ENCODE measurements at places on chromosomes 3 and 15.

- DNase-seq: peak; percentile 93
Observed at GRCh38 chr3:112042842-112043280, 8.3 kb downstream of the TMPRSS7 start.

DNA sequence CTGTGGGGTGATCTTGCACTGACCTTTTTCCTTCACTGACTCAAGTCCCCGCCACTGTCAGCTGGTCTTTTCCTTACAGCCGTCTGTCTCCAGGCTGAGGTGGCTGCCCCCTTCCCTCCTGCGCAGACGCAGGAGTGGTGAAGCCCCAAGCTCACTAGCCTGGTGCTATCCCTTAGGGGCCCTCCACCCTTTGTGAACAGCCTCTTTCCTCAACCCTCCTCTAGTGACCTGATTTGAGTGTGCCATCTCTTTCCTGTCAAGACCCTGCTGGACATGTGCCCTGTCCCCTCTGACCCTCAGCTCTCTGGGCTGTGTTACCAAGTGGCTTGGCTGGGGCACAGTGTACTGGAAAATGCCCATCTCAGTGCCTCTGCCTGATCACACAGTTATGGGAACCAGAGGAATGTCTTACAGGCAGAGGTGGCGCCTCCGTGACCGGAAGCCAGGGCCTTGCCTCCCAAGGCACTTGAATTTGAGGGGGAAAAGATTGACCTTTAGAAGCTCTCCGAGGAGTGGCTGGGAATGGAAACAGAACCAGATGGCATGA, 8.7 kb downstream of the KBTBD13 start:
- DNase-seq: no peak

- no peak for DNase-seq
Observed at GRCh38 chr3:8954938-8955763, 8.1 kb downstream of the RAD18 start.

DNA sequence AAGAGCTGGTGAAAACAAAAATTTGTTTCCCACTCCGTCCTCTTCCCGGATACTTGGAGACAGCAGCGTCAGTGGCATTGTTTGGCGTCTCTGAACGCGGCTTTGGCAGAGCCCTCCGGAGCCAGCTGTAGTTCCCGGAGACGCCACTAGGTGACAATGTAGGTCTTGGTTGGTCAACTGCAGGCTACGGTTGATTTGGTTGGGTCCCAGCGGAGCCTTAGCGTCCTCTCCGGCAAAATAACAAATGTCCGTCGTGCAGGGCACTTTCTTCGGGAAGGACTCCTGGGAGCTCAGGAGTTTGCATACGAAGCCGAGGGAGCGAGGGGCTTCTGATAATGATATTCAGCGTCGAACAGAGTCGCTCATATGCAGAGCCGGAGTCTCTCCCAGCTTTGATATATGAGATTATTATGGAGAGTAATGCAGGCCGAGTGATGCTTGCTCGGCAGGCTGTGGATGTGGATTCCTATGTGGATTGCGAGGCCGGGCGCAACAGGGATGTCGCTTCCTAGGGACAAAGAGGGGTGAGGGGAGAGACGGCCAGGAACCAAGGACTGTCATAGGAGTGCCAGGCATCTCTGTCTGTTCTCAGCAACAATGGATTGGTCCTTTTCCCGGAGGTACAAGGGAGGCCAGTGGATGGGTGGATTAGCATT, 74.8 kb downstream of the IL20RB start:
- peak; percentile 8 for DNase-seq

GRCh38 chr3:191644291-191644690, 183.3 kb downstream of the PYDC2 start:
- no peak for DNase-seq

- no peak for DNase-seq
Observed at GRCh38 chr15:85412956-85413854, 32.8 kb downstream of the AKAP13 start.

DNA sequence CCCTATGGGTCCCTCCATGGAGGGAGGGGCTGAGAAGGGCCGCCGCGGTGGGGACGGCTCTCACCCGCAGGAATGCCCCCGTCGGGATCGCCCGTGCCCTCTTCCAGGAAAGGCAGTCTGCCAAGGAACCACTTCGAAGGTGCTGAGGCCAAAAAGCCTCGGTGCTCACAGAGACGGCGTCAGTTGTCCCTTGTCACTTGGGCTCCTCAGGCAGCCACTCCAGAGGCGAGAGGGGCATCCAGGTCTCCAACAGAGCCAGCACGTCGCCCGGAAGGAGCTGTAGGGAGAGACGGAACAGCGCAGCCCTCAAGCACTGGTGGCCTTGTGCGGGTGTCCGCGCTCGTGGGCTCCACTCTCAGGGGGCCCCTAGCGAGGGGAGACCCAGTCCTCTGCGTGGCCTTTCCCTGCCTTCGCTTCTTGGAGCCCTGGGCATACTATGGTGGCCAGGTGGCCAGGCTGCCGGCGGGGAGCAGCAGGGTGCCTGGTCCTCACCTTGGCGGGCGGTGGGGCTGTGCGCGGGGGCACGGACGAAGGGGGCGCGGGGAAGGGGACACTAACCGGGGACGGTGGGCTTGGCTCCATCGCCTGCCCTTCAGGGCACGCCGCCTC, 994 bp downstream of the MESP1 start:
- DNase-seq: no peak

DNA sequence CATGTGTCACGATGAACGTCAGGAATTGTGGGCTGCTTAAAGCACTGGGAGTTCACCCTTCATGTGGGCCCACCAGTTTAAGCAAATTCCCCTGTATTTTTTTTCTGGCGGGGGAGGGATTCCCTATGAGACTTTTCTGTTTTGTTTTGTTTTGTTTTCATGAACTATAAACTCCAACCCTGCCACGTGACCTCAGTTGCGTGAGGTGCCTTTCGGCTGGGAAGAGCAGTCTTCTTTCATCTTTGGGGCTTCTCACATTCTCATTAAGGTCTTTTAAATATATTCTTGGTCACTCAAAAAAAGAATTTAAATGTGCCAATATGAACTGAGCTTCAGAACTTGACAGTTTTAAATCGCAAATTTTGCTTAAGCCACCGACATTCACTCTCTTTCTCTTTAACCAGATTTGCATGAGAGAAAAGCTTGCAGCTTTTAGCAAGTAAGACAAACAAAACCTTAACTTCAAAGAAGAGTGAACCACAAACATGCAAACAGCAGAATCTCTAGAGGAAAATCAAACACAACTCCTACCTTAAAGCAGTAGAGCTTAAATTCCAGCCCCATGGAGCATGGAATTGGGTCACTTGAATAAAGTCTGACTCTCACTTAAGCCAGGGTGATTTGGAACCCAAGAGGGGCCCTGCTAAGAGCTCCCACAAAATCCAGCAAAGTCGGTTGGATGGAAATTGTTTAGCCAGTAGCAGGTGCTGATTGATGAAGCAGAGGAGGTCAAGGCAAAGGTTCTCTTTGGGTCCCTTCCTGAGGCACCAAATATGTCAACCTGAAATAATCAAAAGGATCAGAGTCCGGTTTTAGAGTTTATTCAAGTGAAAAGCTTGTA, 699.8 kb upstream of the GBE1 start:
- DNase-seq: no peak

GRCh38 chr3:160010578-160010977, 21.9 kb downstream of the IL12A start:
- DNase-seq: no peak

GRCh38 chr15:39966521-39966920, 32.6 kb downstream of the EIF2AK4 start:
- no peak for DNase-seq

DNA sequence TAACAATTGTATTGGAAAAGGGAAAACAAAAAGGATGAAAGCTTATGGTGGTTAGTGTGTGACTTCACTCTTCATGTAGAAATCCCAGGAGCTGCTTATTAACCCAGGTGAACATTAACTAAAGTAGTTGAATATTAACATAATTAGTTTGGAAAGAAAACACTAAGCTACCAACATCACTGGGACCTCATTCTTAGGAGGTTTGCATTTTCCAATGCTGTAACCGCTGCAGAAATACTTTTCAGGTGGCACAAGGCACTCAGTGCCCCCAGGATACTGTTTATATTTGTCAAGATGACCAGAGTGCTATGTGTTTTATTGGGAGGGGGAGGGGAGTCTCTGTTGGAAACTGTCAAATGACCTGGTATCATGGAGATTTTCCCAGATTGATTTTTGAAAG, 25.9 kb upstream of the VILL start:
- no peak for DNase-seq

GRCh38 chr3:161072751-161073150, 32.4 kb downstream of the B3GALNT1 start:
- no peak for DNase-seq

- DNase-seq: no peak
Observed at GRCh38 chr3:39780352-39780751, 29.1 kb upstream of the MYRIP start.

DNA sequence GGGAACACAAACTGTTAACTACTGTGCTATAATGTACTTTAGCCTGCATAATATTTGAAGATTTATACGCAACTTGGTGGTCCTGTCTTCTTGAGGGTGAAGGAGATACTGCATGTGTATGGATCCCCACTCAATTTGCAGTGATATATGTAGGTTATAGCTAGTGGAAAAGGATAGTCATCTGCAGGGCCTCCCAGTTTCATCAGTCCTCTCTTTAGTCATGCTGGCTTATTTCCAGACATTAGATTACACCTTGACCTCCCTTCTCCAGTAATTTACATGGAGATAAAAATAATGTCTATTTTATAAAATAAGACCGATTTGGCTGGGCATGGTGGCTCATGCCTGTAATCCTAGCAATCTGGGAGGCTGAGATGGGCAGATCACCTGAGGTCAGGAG, 3.7 kb downstream of the NR1D2 start:
- DNase-seq: no peak

DNA sequence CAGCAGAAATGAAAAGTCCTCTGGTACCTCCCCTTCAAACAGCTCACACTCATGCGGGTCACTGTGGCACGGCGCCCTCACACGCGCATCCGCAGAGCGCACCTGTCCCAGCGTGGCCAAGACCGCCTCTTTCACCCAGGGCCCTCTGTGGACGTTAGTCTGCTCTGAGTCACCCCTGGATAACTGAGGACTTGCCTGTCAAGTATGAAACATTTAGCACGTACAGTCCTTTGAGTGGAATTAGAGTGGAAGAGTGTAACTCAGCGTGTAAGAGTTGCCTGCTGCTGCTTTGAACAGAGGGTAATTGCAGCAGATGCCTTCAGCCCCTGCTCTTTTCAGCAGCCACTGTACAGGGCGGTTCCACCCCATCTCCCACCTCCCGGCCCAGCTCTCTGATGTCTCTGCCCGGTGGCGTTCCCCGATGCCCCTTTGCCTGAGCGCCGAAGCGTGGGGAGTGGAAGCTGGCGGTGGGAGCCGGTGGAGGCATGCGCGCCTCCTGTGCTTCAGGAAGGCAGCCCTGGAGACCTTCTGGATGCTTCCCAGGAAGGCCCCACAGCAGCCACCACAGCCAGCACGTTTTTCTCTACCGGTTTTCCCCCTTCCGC, 23.0 kb downstream of the CPN2 start:
- no peak for DNase-seq

Data from NCI-H187 treated with DMSO at 0.1 percent for 48 hours (cell line).